ENCODE measurements at places on chromosomes 7 and 10.

DNA sequence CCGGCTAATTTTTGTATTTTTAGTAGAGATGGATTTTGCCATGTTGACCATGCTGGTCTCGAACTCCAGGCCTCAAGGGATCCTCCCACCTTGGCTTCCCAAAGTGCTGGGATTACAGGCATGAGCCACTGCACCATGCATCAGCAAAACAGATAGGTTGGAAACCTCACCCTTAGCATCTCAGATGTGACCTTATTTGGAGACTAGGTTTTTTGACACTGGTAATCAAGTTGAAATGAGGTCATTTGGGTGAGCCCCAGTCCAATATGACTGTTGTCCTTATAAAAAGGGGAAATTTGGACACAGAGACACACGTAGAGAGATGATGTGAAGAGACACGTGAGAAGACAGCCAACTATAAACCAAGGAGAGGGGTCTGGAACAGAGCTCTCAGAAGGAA is 42.5 kb upstream of the TPST1 start:
- no peaks in the 10 kb centered on the region for H3K27me3 ChIP-seq
- no peaks in the 10 kb centered on the region for H3K4me1 ChIP-seq
- no peak overlapping the region for H3K4me3 ChIP-seq
- H3K36me3 ChIP-seq = peaks cover 12% of the 10 kb centered on the region

DNA sequence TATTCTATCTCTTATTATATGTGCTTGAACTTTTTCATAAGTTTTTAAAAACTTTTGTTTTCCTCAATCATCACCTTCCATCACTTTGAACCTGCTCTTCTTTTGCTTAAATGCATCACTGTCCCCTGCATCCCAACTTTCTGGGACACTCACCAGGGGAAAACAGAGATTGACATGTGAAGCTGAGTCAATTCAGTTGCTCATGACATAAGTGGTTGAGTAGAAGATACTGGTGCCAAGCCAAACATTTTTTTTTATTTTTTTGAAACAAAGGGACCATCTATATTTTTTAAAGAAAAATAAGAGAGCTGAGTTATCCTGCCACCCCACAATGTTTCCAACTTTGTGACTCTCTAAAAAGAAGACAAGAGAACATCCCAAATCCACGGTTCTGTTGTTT is 61.8 kb upstream of the AHR start:
- H3K4me3 ChIP-seq = no peak overlapping the region
- no peak overlapping the region for H3K27ac ChIP-seq
- H3K27me3 ChIP-seq = no peaks in the 10 kb centered on the region

- H3K4me3 ChIP-seq = no peak overlapping the region
- no peak for DNase-seq
- no peaks in the 10 kb centered on the region for H3K36me3 ChIP-seq
- no peak overlapping the region for H3K27ac ChIP-seq
- peaks cover 19% of the 10 kb centered on the region for H3K27me3 ChIP-seq
- H3K4me1 ChIP-seq = no peaks in the 10 kb centered on the region
Observed at GRCh38 chr10:49243610-49244283, 55.2 kb upstream of the C10orf71 start.

DNA sequence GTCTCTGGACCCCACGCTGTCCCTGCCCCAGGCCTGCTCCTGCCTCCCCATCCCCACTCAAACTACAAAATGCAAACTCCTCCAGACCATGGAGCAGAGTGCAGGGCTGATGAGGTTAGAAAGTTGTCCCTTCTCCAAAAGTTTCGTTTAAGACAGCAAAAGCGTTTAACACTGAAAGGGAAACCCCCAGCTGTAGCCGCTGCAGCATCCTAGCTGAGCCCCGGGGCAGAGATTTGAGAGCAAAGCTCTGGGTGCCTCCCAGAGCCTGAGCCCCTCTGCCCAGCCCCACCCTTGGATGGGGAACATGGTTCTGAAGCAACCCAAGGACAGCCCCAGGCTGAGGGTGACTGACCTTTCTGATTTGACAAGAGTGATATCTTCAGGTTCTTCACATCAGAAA is 52.8 kb upstream of the ENO4 start:
- no peaks in the 10 kb centered on the region for H3K36me3 ChIP-seq
- DNase-seq = no peak
- H3K4me3 ChIP-seq = no peak overlapping the region
- no peak overlapping the region for H3K27ac ChIP-seq
- H3K27me3 ChIP-seq = no peaks in the 10 kb centered on the region

GRCh38 chr7:15279640-15280039 is 282.2 kb downstream of the AGMO start:
- H3K27ac ChIP-seq = no peak overlapping the region
- H3K27me3 ChIP-seq = no peaks in the 10 kb centered on the region
- no peaks in the 10 kb centered on the region for H3K4me1 ChIP-seq
- no peak overlapping the region for H3K4me3 ChIP-seq

DNA sequence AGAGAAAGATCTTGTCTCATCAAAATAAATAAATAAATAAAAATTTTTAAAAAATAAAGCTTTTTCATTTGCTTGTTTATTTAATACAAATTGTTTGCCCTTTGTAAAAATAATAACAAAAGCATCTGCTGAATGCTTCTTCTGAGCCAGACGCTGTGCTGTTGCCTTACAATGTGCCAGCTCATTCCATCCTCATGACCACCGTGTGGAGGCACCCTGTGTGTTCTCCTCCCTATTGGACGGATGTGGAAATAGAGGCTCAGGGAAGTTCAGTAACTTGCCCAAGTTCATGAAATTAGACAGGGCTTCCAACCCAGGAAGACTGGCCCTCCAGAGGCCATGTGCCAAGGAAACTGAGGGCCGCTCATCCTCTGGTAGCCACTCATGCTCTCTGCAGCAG is 120.6 kb downstream of the SH3PXD2A start:
- H3K36me3 ChIP-seq = peaks cover 6% of the 10 kb centered on the region
- no peak for DNase-seq
- H3K4me3 ChIP-seq = no peak overlapping the region
- peaks cover 11% of the 10 kb centered on the region for H3K27me3 ChIP-seq
- H3K27ac ChIP-seq = no peak overlapping the region

All from T-cell (primary cell).